ENCODE measurements at places on chromosomes 5 and 9.

DNA sequence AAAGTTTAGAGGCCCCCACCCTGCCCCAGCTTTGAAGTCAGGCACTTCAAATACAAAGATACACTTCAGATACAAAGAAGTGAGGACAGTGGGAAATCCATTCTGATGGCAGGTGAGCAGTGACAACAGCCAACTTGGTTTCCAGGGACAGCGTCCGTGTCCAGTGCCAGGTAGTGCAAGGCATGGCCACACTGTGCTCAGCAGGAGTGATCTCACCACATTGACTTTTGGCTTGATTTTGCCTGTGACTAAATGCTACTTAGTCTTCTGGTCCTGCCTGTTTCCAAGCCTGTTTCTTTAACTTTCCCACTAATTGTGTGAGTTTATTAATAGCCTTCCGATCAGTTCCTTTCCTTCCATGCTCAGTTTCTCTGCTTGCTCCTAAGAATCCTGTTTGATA, 72.6 kb upstream of the PALM2AKAP2 start:
- DNase-seq: no peak

DNA sequence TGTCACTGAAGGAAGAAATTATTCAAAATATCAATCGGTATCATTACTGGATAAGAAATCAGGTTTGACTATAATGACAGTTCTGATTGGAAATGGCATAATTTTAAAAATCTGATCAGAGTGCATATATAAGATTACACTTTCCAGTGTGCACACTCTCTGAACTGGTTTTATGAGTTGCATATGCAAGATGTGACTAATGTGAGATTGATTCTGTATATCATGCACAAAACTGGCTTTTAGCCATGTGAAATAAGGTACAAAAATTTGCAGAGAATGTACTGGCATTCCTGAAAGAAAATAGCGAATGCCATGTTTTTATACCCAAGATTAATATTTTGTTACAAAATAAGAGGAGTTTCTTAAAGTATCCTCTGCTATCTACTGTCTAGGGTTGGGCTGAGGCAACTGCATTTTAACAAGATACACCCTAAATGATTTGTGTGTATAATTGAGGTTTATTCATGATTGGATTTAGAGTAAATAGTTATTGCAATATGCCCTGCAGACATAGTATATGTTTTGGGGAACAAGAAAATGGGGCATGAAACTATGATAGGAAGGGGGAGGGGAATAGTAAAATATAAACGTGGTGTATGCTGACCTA, 70.7 kb downstream of the LNPEP start:
- no peak for DNase-seq

DNA sequence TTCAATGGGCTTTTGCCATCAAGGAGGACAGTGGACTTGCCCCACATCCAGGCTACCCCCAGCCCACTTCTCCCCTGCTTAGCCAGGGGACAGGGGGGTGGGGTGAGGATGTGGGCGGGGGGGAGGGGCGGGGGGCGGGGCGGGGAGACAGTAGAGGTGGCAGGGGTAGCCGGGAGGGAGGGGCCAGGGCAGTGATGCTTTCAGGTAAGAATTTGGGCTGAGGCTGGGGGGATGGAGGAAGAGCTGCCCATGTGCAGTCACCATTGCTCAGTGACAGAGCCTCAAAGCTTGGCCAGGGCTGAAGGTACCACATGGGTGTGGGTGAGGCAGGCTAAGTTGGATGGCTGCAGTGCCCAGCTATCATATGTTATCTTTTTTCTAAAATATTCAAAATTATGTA, 40.7 kb upstream of the HNRNPA0 start:
- no peak for DNase-seq

- DNase-seq: no peak
Observed at GRCh38 chr9:93003552-93004407, 54.7 kb upstream of the SUSD3 start.

- no peak for DNase-seq
Observed at GRCh38 chr5:180205916-180206315, 3.1 kb downstream of the RASGEF1C start.

GRCh38 chr9:109274884-109275730, 45.8 kb downstream of the EPB41L4B start:
- no peak for DNase-seq

GRCh38 chr9:117084221-117084620, 330.6 kb downstream of the ASTN2 start:
- no peak for DNase-seq

DNA sequence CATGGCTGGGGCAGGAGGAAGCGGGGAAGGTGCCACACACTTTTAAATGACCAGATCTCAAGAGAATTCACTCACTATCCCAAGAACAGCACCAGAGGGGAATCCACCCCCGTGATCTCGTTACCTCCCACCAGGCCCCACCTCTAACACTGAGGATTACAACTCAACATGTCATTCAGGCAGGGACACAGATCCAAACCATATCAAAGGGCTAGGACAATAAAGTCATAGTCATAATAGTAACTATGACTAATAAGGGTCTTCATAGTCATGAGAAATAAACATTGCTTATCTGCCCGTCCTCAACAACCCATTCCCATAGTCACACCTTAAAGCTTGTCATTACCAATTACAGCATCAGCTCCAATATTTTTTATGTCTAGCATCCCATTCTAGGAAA, 65.3 kb upstream of the SMC2 start:
- DNase-seq: no peak

DNA sequence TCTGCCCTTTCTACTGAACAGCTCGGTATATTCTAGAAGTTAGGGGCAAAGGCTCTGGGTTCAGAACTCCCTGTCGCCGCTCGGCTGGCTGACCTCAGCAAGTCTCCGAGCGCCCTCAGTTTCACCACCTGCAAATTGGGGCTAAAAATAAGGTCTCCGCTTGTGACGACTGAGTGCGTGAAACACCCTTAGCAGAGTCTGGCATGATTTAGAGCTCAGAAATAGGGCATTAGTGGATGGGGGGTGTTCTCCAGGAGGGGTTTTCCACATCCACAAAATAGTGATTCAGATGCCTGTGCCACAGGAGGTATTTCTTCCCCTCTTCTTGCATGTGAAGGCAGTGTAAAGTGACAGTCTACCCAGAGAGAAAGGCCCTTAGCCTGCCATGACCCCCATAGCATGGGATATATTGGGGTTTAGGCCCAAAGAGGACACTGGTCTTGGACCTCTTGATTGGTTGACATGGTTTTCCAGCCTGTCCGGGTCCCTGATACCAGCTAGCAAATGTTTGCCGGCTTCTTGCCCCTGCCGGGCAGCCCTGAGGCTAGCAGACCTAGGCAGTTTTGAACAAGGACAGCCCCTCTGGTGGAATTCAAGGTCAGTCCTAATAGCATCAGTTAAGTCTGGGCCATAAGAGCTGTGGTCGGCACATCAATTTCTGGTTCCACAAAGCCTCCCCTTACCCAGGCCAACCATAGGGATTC, 1.4 kb downstream of the ERGIC1 start:
- no peak for DNase-seq

DNA sequence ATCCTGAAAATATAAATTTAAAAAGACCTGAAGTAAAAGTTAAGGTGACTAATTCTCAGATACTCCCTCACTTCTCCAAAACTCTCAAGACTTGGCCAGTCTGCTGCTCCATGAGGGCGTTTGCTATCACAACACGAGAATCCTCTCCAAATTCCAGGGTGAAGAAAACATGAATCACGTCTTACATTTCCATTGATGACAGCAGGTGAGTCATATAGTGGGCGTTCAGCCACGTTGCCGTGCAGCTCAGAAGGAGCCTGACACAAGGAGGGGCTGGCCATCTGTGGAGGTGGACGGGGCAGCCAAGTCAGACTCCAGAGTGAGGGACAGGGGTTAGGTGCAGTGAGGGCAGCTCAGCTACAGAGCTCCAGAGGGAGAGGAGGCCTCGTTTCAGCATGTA, 555.1 kb upstream of the ADAMTS16 start:
- no peak for DNase-seq

DNA sequence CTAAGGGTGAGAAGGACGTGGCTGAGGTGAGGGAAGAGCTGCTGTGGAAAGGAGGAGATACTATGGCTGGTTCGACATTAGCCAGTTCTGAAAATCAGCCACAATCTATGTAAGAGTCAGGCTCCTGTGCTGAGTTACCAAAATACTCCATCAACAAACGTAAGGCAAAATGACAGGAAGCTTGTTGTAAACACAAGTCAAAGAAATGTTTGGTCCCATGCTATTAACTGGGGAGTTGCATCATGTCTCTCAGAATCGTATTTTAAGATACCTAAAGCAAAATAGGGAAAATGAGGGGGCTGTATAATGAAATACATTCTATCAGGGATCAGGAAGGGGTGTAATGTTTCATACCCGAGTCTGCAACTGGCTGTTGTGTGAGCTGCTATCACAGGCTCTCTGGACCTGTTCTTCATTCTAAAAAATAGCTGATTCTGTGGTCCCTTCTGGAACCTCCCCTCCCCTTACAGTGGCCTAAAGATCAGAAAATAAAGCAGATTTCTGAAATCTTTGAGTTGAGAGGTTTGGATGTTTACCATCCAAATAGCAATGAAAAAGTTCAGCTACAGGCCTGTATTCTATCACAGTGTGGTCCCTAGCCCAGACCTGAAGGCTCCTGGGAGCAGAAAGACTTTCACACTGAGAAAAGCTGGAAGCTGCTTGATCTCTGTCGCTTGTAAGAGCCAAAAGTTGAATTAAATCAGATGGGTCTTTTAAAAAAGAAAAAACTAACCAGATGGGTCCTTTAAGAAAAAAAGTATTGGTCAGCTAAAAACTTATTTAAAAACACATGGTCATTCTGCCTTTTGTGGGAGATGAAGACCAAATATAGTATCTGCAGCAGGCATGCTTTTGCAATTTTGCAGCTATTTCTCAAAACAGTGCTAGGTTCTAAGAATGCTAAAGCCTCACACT, 97.8 kb upstream of the SMC5 start:
- no peak for DNase-seq

GRCh38 chr9:136824496-136825225, 16.9 kb downstream of the RABL6 start:
- DNase-seq: no peak

DNA sequence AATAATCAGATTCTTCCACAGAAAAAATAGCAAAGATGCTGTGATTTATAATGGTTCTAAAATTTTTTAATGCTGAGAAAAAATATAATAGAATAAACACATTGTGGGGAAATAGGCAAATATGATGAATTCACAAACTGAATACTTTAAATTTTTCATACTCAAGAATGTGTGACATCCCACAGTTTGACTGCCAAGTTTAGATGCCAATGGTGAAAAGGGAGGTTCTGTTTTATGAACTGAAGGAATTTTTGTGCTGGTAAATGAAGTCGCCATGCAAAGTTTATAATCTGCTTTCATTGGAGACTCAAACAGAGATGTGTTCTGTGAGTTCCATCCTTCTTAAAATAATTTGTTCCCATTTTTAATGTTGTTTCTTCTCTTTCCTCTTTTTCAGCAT, 367.5 kb upstream of the ADAMTS16 start:
- DNase-seq: no peak

GRCh38 chr9:80874276-80874675, 815.1 kb downstream of the TLE1 start:
- DNase-seq: no peak

GRCh38 chr5:134174841-134175839, 1.6 kb downstream of the SKP1 start:
- DNase-seq: peak; percentile 0

- DNase-seq: peak; percentile 23
Observed at GRCh38 chr5:174323878-174324281, 278.4 kb downstream of the NSG2 start.

DNA sequence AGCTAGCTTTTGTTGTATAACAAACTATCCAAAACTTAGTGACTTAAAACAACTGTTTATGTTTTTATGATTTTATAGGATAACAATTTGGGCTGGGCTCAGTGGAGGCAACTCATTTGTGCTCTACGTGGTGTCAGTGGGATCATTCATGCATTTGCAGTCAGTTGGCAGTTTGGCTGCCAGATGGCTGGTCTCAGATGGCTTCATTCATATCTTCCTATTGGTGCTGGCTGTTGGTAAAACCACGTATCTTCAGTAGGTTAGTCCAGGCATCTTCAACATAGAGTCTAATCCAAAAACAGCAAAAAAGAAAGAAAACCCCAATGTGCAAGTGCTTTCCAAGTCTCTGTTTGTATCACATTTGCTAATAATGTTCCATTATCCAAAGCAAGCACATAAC, 51.7 kb upstream of the RIC1 start:
- no peak for DNase-seq

- no peak for DNase-seq
Observed at GRCh38 chr5:1658665-1659064, 134.9 kb upstream of the LPCAT1 start.

DNA sequence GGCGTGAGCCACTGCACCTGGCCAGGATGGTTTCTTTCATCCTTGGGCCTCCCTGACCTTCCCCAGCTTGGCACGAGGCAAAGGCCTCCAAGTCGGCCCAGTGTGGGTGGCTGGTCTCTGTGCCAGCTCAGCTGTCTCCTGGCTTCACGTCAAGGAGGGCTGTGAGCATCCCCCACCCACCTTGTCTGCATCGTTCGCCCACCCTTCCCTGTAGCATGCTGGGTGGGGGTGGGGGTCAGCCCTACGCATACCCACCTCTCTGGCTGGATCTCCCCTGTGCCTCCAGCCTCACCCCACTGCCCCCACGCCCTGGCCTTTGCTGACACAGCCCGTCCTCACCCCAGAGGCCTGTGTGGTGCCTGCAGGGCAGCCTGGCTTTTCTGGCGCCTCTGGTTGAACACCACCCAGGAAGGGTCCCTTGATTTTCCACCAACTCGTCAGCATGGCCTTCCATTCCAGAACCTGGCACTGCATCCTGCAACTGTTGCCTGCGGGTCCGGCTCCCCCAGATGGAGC, 8.8 kb upstream of the WDR5 start:
- DNase-seq: no peak

DNA sequence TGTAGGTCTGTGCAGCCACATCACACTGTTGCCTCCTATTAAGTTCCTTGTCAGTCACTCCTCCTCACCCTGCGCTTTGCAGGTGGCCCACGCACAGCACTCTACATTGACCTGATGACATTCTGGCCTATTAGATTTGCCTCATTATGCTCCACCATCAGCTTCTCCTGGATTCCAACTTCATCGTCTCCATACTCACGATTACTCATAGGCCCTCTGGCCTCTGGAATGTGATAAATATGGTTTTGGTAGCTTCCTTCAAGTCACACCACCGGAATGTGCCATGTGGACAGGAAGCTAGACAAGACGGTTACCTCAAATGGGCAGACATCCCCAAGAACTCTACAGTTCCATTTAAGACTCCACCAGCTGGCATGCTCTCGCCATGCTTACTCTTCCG, 158.0 kb upstream of the LHFPL2 start:
- DNase-seq: no peak

DNA sequence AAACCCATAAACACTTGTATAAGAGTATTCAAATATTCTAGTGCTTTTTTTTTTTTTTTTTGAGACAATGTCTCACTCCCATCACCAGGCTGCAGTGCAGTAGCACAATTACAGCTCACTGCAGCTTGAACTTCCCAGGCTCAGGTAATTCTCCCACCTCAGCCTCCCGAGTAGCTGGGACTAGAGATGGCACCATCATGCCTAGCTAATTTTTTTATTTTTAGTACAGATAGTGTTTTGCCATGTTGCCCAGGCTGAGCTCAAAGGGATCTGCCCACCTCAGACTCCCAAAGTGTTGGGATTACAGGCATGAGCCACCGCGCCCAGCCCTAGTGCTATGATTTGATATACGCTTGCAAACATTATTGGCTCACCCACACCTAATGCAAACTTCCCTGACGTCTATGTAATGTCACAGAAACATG, 11.8 kb downstream of the IL6ST start:
- DNase-seq: no peak

Measured in NCI-H1105 (cell line).